Esophagus mucosa (tissue), 1 donor: ENCODE measurements at places on chromosomes 7 and 10. TPM values are rescaled to one million over a fixed set of nuclear protein-coding genes. Genes with fewer than 3 reads are reported as not detected.

GRCh38 chr10:133481657-133482056, 27.9 kb downstream of the SCART1 start:
- no peak for ATAC-seq

Gene ENO4
- not detected for total RNA-seq

- no peak for ATAC-seq
These were observed 35.5 kb upstream of the CABCOCO1 start for GRCh38 chr10:61627266-61627665.

DNA sequence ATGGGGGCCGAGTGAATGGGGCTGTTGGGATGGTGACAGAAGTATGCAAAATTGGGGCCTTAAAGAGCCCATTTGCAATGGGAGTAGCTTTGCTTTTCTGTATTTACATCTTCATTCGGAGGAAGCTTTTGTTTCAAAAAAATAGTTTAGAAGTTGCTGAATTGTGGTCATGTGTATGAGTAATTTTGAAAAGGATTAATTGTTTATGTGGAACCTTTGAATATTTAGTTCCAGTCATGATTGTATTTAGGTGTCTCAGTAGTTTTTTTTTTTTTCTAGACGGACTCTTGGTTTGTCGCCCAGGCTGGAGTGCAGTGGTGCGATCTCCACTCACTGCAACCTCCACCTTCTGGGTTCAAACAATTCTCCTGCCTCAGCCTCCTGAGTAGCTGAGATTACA, 37.2 kb downstream of the RBM33 start:
- no peak for ATAC-seq

Gene HOXA6
- total RNA-seq: 1.7 TPM

DNA sequence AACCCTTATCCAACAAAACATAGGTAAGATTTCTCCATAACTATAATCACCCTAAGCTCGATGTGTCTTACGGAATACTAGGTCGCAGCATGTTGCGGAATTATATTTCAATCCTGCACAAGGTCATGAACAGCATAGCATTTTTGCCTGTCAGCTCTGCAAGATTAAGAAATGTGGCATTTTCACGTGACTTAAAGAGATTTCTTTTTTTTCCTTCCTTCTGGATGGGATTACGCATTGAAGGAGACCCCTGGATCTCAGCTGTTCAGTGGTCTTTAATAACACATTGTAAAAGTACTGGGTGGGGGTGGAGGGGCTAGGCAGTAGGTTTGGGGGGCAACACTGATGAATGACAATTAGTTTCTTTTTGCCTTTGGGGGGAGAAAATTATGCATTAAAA, 106.7 kb downstream of the CUBN start:
- no peak for ATAC-seq

Gene FAM20C
- 12.6 TPM for total RNA-seq

Gene MRLN
- not detected for total RNA-seq

DNA sequence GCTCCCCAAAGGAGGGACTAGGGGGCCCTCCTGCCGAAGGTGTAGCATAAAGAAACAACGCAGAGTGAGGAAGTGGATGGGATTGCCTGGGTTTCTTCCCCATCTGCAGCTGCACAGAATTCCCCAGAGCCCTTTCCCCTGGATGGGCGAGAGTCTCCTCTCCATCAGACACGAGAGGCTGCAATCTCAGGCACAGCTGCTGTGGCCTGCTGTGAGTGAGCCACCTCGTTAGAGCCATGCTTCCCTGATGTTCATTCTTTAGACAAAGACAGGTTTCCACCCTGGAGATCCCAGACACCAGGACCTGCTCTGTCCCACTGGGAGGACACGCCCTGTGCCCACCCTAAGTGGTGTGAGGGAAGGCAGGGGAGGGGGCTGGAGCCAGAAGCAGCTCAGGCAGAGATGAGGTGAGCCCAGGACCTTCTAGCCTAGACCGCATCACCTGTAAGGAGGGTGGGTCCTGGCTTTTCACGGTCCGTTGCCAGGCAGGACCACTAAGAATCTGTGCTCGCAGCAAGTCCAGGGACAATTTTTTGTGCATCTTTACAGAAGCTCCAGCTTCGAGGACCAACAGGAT, 268.6 kb upstream of the TCERG1L start:
- ATAC-seq: no peak

DNA sequence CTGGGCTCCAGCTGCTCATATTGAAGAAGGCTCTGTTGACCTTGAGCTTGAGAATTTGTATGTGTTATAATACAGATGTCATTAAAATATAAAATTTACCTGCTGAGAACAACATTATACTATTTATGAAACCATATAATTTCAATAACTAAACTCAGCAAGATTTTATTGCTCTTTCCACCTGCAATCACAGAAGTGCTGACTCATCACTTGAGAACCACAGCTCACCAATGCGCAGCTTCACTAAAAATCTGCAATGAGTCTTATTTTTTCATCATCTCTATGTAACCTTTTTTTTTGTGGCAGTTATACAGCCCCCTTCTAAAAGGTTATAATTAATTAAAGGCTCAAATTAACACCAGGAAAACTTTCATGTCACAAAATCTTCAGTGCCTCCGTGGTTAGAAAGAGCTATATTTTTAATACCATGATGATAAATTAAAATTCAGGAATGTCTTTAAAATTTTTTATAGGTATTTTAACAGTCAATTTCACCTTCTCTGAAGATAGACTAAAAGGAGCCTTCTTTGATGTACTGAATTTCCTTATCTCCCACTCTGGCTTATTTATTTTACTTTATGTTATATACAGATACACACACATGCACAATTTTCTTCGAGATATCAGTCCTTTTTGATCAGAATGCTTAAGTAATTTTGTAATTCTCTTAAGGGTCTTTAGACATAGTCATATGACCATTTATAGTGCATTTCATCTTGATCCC, 102.7 kb downstream of the EVX1 start:
- ATAC-seq: no peak

DNA sequence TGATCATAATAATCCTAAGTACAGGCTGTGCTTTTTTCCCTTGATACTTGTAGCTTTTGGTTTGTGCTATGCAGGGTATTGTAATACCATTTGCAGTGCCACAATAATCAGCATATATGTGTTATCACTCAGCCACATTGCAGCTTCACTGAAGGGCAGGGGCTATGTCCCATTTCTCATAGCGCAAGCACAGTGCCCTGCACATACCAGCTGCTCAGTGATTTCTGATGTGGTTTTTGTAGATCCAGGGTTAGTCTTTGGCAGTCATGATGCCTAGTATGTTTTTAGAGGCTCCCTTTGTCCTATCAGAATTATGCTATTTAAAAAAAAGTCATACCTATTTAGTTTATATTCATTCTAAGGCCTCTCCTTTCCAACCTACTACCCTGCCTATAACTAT, 25.8 kb downstream of the MET start:
- no peak for ATAC-seq

DNA sequence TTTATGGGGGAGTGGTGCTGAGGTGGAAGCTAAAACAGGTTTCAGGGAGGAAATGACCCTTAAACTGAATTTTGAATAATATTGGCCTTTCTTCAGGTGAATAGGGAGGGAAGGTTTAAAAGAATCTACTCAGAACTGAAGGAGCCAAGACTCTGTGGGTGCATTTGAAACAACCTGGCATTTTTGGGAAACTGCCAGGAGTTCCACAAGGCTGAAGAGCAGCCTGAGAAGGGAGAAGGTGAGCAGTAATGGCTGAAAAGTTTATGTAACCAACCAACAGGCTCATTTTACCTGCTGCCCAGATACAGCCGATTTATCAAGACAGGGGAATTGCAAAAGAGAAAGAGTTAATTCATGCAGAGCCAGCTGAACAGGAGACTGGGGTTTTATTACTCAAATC, 4.0 kb upstream of the PANK1 start:
- ATAC-seq: no peak

Gene IGF2BP3
- total RNA-seq: 3.9 TPM
